ENCODE measurements at places on chromosomes 2 and 18.

DNA sequence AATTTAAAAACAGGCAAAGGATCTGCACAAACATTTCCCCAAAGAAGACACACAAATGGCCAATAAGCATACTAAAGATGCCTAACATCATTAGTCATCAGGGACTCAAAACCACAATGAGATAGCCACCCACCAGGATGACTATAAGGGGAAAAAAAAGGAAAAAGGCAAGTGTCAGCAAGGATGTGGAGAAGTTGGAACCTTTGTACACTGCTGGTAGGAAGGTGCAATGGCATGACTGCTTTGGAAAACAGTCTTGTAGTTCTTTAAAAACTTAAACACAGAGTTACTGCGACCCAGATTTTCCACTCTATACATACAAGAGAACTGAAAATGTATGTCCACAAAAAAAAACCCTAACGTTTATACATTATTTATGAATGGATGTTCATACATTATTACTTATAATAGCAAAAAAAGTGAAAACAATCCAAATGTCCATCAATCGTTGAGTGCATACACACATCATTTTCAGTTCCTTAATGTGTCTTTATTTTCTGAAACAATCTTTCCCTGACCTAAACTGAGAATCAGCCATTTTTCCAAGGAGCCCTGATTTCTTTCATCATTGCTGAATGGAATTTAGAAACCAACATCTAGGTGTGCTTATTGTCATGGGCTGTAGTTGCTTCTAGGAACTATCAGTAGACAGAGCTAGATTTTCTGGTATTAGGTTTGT lies 64.7 kb upstream of the TLK1 start:
- no peak for DNase-seq

DNA sequence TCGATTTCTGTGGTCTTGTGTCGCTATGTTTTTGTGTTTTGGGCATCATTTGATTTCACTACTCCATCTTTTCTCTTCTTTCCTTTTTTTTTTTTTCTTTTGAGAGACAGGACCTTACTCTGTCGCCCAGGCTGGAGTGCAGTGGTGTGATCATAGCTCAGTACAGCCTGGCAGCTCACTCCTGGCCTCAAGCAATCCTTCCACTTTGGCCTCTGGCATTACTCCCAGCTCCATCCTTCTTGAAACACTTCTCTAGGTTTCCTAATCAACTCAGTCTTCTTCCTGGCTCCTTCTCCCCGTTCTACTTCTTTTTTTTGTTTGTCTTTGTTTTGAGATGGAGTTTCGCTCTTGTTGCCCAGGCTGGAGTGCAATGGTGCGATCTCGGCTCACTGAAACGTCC lies 26.5 kb downstream of the TCF23 start:
- DNase-seq = no peak

- DNase-seq = no peak
Measured at GRCh38 chr2:67662222-67662621, 265.1 kb downstream of the ETAA1 start.

GRCh38 chr2:143717536-143718168 lies 588.4 kb downstream of the ARHGAP15 start:
- DNase-seq = no peak

DNA sequence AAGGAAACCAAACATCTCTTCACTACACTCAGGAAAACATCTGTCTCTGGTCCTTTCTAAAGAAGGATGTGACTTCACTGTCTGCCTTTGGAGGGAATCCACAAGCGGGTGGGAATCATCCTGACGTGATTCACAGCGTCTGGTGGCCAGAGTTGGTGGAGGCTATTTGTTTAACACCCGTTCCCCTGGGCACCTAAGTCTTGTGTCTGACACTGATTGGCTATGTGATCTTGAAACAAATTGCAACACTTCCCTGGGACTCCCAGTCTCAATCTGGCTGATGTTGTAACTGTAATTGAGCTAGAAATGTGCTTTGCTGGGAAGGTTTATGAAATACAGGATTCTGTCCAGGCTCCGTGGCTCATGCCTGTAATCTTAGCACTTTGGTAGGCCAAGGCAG lies 28.8 kb upstream of the SIX3 start:
- no peak for DNase-seq

- DNase-seq = no peak
Measured at GRCh38 chr2:143899987-143900386, 619.9 kb downstream of the ZEB2 start.

- no peak for DNase-seq
Measured at GRCh38 chr2:102397209-102397608, 25.8 kb upstream of the IL18RAP start.

GRCh38 chr2:226994775-226995174 lies 158.9 kb downstream of the RHBDD1 start:
- DNase-seq = no peak

- DNase-seq = no peak
Measured at GRCh38 chr2:98875081-98875728, 60.8 kb downstream of the CRACDL start.

- no peak for DNase-seq
Measured at GRCh38 chr18:78713069-78713468, 266.5 kb upstream of the SALL3 start.

DNA sequence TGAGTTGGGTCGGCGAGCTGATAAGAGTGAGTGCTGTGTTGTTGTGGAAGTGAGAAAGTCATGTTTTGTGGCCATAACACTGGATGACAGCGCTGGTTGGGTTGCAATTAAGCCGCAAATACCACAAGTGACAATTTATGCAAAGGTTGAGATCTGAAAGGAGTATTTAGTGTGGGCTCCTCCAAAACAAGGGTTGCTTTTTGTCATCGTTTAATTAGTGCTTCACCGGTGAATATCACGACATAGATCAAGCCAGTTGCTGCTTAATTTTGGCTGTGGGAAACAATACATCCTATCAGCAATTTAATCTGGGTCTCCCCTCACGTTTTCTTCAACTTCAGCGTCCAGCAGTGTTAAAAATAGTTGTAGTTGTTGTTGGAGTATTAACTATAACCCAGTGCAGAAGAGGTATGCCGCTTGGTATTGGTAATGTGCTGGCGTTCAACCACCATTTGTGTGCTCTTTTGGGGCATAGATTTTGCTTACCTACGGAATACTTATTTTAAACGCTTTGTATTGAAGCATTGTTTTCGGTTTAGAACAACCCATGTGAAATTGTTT lies 662 bp downstream of the ACVR2A start:
- no peak for DNase-seq

DNA sequence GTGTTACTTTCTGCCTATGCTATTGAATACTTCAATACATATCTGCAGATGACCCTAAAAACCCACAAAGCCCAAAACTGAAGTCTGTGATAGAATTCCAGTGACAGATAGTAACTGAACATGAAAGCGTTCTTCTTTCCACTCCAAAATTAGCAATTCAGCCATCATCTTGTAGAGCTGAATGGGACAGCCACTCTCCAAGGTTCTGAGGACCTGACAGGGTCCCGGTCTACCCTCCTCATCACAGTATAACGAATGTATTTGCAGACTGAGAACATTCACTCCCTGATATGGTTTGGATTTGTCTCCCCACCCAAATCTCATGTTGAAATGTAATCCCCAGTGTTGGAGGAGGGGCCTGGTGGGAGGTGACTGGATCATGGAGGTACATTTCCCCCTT lies 189.5 kb downstream of the MTCL1 start:
- DNase-seq = no peak

GRCh38 chr2:158931572-158931971 lies 36.9 kb upstream of the TANC1 start:
- no peak for DNase-seq
